ENCODE measurements at places on chromosomes 7 and 10.

DNA sequence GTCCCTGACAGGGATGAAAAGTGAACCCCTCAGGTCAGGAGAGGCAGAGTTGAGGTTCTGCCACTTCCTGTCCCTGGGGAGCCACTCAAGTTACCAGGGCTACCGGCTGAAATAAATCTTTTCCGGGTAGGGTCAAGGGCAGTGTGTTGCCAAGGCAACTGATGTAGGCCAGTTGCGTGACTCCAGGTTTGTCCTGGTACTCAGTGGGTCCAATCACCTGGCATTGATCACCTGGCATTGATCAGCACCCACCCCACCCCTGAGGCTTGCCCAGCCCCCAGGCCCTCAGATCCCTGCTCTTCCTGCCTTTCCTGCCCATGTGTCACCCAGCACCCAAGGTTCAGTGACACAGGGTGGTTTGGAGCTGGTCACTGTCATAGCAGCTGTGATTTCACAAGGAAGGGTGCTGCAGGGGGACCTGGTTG lies 5.9 kb downstream of the SAP25 start:
- DNase-seq, result no peak

GRCh38 chr7:80107278-80107677 lies 27.4 kb upstream of the GNAI1 start:
- no peak for DNase-seq

GRCh38 chr10:1036341-1036791 lies 10.7 kb upstream of the IDI2 start:
- DNase-seq, result no peak

GRCh38 chr7:150811-151221 lies 41.6 kb upstream of the FAM20C start:
- DNase-seq, result no peak

DNA sequence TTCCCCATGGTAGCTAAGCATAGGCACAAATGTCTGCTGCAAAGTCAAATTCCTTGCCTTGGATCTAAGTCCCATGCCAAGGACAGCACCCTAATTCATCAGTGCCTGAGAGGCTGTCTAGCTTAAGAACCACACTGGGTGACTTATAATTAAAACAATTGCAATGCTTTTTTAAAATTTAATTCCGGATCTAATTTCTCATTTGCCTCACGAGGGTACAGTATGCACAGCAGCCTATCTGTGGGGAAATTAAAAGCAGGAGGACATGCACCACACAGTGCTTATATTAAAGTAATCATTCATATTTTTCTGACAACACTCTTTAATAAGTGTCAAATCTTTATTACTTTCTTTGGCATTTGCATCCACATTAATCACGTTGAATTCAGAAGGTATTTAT lies 378.8 kb downstream of the GPAM start:
- no peak for DNase-seq

DNA sequence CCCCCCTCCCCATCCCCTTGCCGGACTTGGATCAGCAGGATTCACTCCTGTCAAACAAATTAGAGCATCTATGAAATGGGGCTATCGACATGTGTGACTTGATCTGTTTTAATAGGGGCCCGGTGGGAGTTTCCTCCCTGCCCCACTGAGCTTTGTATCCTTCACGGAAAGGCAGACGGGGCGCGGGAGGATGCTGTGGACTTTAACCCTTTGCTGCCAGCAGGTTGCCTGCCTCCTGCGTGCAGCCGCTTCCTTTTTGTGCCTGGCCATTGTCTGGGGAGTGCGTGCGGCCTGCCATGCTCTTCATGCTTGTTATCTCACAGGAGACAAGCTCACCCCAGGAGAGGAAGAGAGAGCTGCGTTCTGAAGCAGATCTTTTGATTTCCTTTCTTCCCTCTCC lies 512.8 kb upstream of the GALNT17 start:
- DNase-seq, result no peak

GRCh38 chr10:69499726-69500689 lies 48.7 kb downstream of the TSPAN15 start:
- no peak for DNase-seq

GRCh38 chr7:155141562-155141961 lies 71.4 kb downstream of the HTR5A start:
- DNase-seq, result peak; percentile 84

DNA sequence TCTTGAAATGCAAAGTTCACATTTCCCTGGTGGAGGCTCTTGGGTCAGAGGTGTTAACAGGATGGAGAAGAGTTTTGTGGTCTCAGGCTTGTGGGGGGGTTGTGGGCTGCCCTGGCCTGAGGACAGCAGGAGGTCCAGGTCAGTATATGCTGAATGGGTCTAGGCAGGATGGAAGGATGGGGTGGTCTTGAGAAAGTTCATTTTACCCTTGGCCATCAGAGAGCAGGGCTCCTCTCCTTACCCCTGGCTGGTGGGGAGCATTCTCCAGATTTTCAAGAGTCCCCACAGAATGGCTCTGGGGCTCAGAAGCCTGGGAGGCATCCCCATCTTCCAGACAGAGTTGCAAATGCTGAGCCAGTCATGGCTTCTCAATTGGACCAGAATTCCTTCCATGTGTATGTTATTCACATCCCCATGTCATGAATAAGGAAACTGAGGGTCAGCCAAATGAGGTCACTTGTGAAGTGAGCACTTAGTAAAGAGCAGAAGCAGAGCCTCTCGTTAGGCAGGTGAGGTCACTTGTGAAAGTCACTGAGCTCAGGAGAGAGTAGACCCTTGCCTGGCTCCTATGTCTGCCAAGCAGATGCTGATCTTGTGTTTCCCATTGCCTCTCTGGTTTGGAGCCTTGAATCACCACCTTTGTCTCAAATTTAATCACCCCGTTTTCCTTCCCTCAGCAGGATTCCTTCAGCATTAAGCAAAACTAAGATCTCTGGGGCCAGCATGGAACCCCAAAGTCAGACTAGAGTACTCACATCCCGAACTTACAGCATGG lies 33.0 kb downstream of the MBL2 start:
- DNase-seq, result no peak

GRCh38 chr10:103766751-103767505 lies 88.4 kb downstream of the SH3PXD2A start:
- no peak for DNase-seq

GRCh38 chr10:20040012-20040411 lies 223.8 kb downstream of the PLXDC2 start:
- DNase-seq, result no peak

GRCh38 chr7:81960026-81960425 lies 190.2 kb upstream of the HGF start:
- DNase-seq, result no peak

GRCh38 chr7:69414555-69414954 lies 183.7 kb upstream of the AUTS2 start:
- no peak for DNase-seq
